T-helper 1 cell (primary cell): ENCODE measurements at places on chromosomes 5 and 9.

DNA sequence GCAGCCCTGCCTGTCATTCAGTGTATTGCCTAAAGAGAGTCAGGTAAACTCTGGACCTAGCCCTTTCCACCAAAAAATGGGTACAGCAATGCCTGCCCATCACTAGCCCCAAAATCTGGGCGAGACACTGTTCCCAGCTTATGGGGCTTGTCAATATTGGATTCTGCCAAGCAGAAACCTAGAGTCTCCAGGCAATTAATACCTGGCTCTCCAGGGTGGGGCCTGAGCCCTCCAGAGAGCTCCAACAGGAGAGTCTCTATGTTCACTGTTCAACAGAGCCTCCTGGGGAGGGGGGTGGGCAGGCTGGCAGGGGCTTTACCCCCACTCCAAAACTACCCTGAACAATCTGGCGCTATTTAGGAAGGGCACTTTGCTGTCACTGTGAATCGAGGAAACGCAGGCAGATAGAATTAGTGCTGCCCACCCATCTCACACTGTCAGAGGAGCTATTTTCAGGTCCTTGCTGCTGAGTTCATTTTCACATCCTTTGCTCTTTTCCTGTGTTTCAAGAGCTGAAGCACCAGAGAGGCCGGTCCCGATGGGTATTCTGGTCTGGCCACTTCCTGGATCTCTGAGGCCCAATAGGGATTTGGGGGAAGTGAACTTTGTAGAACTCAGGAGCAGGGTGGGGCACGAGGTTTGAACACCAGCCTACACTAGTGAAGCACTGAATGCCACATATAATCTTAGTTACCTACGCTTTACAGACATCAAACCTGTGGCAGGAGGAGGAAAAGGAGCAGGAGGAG is 121.8 kb downstream of the C5orf15 start:
- no peak for DNase-seq

- peak; percentile 75 for DNase-seq
Observed at GRCh38 chr5:177403792-177404640, 3.6 kb upstream of the PFN3 start.

GRCh38 chr5:32504329-32504988 is 59.9 kb upstream of the ZFR start:
- no peak for DNase-seq

- no peak for DNase-seq
Observed at GRCh38 chr5:53326424-53327153, 153.8 kb upstream of the FST start.

DNA sequence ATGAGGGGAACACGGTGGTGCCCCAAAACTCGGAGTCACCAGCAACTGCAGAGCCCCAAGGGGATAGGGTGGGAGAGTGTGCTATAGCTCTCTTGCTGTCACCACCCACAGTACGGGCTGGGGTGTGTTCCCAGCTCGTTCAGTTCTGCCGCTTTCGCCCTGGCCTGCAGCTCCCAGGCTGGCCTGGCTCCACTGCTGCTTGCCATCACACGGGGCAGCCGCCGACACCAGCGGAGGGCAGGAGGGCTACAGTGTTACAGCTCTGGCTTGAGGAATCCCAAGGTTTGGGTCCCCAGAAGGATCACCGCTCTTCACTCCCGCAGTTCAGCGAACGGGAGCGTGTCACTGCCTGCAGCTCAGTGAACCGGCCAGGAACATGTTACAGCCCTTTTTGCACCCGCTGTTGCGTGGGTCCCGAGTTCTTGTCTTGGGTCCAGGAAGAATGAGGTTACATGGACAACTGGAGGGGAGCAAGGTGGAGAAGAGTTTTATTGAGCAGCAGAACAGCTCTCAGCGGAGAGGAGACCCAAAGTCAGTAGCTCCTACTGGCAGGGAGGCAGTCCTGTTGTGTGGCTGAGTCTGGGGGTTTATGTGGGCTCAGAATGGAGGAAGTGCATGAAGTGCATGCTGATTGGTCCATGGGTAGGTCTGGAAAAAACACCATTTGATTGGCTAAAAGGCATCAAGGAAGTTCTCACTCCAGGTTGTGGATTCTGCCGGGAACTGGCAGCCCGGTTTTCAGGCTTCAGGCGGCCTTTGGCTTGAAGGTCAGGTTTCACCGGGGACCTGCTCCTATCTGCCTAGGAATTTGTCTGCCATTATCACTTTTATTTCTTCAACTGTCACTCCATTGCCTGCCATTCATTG is 113.4 kb downstream of the EHMT1 start:
- DNase-seq: no peak

DNA sequence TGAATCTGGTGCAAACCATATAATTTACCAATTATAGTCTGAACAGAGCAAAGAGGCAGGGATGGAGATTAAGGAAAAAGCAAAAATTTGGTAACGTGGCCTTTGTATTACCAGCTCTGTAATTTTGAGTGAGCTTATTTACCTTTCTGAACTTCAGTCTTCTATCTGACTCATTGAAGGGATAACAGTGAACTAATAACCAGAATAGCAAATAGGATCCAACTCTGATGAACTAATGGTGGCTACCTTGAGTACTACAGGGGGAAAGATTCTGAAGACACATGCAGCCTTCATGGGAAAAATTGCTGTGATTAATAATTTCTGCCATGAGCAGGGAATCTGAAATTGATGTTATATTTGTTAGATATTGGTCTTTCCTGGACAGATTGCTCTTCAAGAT is 23.0 kb upstream of the LARP1 start:
- DNase-seq: no peak

GRCh38 chr5:127076315-127077129 is 3.2 kb upstream of the C5orf63 start:
- no peak for DNase-seq

DNA sequence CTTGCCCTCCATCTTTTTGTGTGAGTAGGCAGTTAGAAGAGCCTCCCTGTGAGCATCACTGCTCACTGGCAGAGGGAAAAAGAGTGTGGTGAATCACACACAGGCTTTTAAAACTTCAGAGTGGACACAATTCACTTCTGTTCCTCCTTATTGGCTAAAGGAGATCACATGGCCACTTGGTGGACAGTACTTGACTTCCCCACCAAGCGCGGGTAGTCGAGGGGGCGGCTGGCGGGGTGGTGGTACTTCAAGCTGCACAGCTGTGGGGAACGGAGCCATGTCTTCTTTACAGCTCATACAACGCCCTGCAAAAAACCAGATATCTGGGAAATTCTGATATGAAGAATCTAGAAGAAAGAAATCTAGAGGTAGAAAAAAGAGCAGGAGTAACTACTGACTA is 95.4 kb downstream of the PAM start:
- DNase-seq: no peak
